ENCODE measurements at places on chromosomes 2 and 18. TPM values are rescaled to one million over a fixed set of nuclear protein-coding genes. Genes with fewer than 3 reads are reported as not detected.

MYO3B gene
- 0.57 TPM for total RNA-seq

- no peaks in the 10 kb centered on the region for H3K27me3 ChIP-seq
- no peak for DNase-seq
- no peaks in the 10 kb centered on the region for H3K4me1 ChIP-seq
These were observed 110.7 kb downstream of the RTP5 start for GRCh38 chr2:241980193-241980592.

GALNT1 gene
- total RNA-seq: 58.6 TPM

GRCh38 chr2:231104115-231104713 is 20.6 kb downstream of the HTR2B start:
- peaks cover 22% of the 10 kb centered on the region for H3K4me1 ChIP-seq
- no peak overlapping the region for H3K27ac ChIP-seq
- peak; percentile 25 for DNase-seq
- H3K36me3 ChIP-seq: peaks cover 23% of the 10 kb centered on the region
- no peaks in the 10 kb centered on the region for H3K27me3 ChIP-seq

DNA sequence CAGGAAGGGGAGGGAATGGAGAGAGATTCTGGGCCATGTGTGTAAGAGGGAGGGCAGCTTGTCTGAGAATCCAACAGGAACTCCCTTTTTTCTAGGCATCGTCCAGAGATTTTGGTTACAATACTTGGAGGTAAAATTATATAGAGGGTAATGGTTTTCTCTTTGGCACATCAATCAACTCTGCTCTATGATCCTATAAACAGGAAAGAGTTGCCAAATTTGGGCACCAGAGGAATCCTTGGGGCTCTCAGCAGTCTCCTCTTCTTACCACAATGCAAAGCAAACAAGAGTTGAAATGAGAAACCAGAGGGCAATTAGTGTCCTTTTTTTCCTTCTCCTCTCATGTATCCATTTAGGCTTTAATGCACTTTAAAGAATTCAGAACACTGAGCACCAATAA is 243.4 kb downstream of the SLC8A1 start:
- H3K27me3 ChIP-seq: no peaks in the 10 kb centered on the region
- H3K36me3 ChIP-seq: no peaks in the 10 kb centered on the region
- no peak overlapping the region for H3K4me3 ChIP-seq

DNA sequence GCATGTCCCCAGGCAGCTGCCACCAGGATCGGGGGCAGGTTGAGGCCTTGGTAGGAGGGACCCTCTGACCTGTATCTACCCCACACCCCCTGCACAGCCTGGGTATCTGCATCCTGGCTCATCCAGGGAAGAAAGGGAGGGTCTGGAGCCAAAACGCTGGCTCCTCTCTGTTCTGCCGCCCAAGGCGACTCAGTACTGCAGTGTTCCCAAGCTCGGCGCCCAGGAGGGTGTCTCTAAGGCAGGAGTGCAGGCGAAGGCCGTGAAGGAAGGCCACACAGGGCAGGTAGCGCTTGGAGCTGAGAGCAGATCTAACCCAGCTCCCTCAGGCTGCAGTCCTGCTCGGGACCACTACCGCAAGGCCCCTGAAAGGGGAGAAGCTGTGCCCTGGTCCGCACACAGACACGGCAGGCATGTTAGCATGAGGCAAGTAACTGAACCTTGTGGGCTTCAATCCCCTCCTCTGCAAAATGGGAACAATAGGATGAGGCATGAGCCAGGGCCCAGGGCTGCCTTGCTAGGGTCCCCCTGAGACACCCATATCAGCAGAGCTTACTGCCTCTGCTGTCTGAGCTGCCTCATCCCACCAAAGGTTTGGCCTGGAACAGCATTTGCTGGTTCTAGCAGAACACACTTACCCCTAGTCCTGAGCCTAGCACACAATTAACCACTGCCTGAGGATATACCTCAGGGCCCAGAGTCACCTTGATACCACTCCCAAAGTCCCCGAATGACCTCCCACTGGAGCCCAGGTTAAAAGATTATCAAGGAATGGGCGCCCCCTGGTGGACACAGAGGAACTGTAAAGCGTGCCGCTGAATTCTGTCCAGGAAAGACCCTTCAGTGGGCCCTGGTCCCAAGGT is 6.5 kb downstream of the PTMA start:
- peaks cover 33% of the 10 kb centered on the region for H3K36me3 ChIP-seq
- peak; percentile 65 for DNase-seq
- H3K4me3 ChIP-seq: no peak overlapping the region

DNA sequence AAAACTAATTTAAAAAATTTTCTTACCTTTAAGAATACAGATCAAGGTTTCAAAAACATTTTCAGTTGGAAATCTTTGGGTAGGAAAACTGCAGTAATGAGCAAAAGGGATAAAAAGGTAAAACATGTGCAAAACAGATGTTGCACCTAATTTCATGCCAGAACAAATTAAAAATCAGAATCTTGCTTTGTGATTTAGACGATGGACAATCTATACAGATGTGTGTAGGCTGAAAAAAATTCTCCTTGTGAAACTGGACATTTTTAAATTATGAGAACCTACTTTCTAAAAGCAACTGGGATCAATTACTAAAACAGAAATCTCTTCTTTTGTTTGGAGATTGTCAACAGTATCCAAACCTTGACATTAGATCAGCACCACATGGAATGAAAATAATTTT is 183.2 kb upstream of the ITGA4 start:
- no peak overlapping the region for H3K27ac ChIP-seq
- no peak for DNase-seq
- H3K4me3 ChIP-seq: no peak overlapping the region
- H3K4me1 ChIP-seq: peaks cover 22% of the 10 kb centered on the region
- H3K27me3 ChIP-seq: no peaks in the 10 kb centered on the region

DNA sequence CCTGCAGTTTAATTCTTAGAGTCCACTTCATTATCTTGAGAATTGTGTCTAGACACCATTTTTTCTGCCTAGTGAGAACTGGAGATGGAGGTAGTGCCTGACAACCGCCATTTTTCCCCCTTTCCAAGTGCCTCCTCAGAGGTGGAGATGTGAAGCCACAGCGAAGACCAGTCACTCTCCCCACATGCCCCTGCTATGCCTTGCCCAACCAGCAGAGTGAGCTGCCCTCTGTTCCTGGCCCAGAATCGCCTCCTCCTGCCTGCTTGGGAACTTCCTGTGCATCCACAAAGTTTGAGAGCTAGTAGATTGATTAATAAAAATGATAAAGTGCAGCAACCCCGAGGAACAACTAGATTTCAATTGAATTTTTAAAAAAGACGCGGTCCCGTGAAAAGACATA is 123.3 kb downstream of the CLIP4 start:
- no peak overlapping the region for H3K4me3 ChIP-seq
- H3K4me1 ChIP-seq: no peaks in the 10 kb centered on the region
- no peak overlapping the region for H3K27ac ChIP-seq
- H3K27me3 ChIP-seq: peaks cover 4% of the 10 kb centered on the region
- DNase-seq: no peak
- H3K36me3 ChIP-seq: no peaks in the 10 kb centered on the region

DNA sequence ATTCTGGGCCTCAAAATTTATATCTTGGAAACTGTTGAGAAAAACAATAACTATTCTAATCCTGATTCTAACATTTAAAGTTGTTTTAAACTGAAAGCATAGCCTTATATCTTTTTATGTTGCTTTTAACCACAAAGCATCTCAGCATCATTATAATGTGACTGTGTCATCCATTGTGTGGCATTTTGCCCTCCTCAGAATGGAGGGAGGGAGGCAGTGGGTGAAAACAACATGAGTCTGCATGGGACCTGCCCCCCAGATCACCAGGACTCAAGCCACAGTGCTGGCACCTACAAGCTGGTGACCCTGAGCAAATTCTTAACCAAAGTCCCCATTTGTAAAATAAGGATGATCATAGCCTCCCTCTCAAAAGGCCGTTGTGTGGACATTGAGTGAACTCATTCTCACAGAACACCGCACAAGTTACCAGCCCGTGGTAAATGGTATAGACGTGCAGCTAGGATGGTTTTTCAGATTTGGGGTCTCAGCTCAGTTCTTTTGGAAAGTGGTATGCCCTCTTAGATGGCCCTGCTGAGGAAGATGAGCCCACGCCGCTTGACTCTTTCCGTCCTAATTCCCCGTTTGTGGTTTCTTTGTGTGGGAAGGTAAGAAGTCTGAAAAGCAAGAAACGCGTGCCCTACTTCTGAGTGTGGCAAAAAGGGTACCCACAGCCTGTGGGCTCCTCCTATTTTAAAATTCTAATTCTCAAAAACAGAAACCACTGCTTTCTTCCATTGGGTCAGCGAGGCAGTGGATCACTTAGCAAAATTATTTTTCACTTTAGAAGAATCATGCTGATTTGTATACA is 305.0 kb upstream of the ID2 start:
- DNase-seq: no peak
- H3K27me3 ChIP-seq: peaks cover 9% of the 10 kb centered on the region
- H3K4me3 ChIP-seq: peak overlapping the region; percentile 7

- H3K36me3 ChIP-seq: no peaks in the 10 kb centered on the region
- no peak overlapping the region for H3K4me3 ChIP-seq
- DNase-seq: no peak
- no peak overlapping the region for H3K27ac ChIP-seq
These were observed 158.3 kb downstream of the PDE11A start for GRCh38 chr2:177914247-177914646.

FLACC1 gene
- total RNA-seq: 1.1 TPM

ALPI gene
- total RNA-seq: not detected

DNA sequence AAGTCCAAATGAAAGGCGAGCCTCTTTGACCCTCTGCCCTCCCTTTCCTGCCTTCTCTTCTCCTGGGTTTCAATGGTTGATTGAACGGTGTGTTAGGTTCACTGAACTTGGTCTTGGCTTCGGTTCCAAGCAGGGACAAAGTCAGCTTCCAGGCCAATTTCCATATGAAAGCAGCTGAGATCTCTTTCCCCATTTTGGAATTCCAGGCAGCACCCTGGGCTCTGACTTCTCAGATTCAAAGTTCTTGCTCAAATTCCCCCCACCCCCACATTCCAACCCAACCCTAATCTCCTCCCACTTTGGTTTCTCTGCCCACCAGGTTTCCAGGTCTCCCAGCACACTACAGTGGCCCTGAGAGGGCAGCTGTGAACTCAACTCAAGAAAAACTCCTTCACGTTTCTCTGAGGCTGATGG is 231.0 kb downstream of the INSIG2 start:
- peaks cover 12% of the 10 kb centered on the region for H3K4me1 ChIP-seq
- DNase-seq: no peak
- H3K4me3 ChIP-seq: no peak overlapping the region
- no peak overlapping the region for H3K27ac ChIP-seq
- no peaks in the 10 kb centered on the region for H3K36me3 ChIP-seq

PLGLB2 gene
- 2.8 TPM for total RNA-seq

DNA sequence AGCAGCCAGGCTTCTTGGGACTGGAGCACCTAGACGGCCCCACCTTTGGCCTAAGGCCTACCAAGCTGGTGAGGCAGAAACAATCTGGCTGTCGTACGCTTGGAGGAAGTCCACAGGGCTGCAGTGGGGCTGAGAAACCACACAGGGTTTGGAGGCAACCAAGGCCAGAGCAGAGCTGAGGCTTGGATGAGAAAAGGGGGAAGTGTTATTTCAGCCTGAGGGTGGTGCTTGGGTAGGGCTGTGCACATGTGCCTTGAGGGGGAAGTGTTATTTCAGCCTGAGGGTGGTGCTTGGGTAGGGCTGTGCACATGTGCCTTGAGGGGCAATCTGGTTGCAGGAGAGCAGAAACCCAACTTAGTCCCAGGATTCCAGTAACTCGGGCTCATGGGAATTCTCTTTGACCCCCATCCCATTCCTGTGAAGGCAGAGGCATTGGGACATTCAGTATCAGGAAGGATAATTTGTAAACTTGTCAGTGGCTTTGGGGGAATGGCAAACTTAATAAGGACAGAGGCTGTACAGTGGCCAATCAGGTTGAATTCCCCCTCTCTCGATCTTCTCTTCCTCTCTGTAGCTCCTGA is 971 bp upstream of the FBXO41 start:
- peaks cover 19% of the 10 kb centered on the region for H3K4me1 ChIP-seq
- peak overlapping the region; percentile 61 for H3K4me3 ChIP-seq
- H3K36me3 ChIP-seq: peaks cover 3% of the 10 kb centered on the region
- peak overlapping the region; percentile 57 for H3K27ac ChIP-seq

GRCh38 chr2:68062680-68063387 is at the start of gene C1D:
C1D (minus strand) TSS chr2:68063004; CDS start chr2:68047310, 15,694 bp downstream.
- H3K27me3 ChIP-seq: peaks cover 10% of the 10 kb centered on the region
- H3K36me3 ChIP-seq: peaks cover 4% of the 10 kb centered on the region
- H3K4me1 ChIP-seq: peaks cover 35% of the 10 kb centered on the region
- H3K27ac ChIP-seq: peak within 1 kb of the TSS; percentile 96

DNA sequence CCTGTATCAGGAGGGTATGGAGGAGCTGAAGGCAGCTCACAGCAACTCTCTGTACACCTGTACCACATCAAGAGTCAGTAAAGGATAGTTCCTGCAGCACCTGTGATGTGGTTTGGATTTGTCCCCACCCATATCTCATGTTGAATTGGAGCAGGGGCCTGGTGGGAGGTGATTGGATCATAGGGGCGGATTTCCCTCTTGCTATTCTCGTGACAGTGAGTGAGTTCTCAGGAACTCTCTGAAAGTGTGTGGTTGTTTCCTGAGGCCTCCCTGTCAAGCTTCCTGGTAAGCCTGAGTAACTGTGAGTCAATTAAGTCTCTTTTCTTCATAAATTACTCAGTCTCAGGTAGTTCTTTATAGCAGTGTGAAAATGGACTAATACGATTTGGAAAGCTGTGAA is 28.9 kb downstream of the OSBPL1A start:
- peaks cover 1% of the 10 kb centered on the region for H3K36me3 ChIP-seq
- peak overlapping the region; percentile 41 for H3K4me3 ChIP-seq
- peaks cover 7% of the 10 kb centered on the region for H3K27me3 ChIP-seq
- peak overlapping the region; percentile 66 for H3K27ac ChIP-seq
- peak; percentile 19 for DNase-seq

DNA sequence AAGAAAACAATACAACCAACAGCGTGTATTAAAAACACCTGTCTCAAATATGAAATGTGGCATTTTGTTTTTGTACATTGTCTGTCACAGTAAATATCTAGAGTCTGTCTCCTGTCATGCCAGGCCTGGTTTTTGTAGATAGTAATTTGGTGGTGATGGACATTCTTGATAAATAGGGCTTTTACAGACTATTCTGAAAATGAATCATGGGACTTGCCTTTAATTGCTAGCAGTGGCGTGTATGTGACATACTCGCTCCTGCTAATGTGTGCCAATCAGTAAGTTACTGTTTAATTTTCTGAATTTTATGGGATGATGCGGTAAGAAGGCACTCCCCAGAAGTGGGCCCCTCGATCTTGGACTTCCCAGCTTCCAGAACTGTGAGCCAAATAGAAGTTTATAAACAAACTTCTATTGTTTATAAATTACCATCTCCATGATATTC is 83.7 kb downstream of the TANC1 start:
- H3K4me3 ChIP-seq: no peak overlapping the region
- no peaks in the 10 kb centered on the region for H3K4me1 ChIP-seq
- no peak for DNase-seq
- H3K36me3 ChIP-seq: no peaks in the 10 kb centered on the region
- no peak overlapping the region for H3K27ac ChIP-seq

DNA sequence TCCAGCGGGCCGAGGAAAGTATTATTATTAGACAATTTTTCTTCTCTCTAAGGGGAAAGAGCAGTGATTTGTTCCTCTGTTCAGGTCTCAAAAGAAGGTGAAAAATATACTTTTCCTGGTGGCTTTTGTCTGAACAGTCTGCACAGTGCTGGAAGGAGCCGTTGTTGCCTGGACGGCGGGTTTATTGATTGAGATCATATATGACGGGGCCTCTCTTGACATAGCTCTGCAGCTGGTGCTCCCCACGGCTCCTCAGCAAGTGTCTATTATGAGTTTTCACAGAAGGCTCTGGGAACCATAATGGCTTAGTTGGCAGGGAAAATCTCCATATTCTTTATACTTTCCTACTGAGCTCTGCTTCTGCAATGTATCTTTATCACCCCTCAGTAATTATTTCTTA is 42.9 kb downstream of the FSHR start:
- no peak for DNase-seq
- no peaks in the 10 kb centered on the region for H3K27me3 ChIP-seq
- no peaks in the 10 kb centered on the region for H3K36me3 ChIP-seq

Measured in activated T-helper 1 cell treated with anti-CD3 and anti-CD28 coated beads, Interleukin-12 subunit alpha, Interleukin-12 subunit beta, Interleukin-2, Interleukin-4 antibody, amounts not matched to agents 30 ng/mL and 10 ng/mL and 1 ng/mL, durations not matched to agents 14 hours and 24 hours and 36 hours (primary cell).